ENCODE measurements at places on chromosomes 3 and 15.

GRCh38 chr3:65485826-65486469, 552.8 kb downstream of the MAGI1 start:
- no peak for DNase-seq

GRCh38 chr3:141655801-141656200, 82.3 kb upstream of the RNF7 start:
- no peak for DNase-seq

GRCh38 chr3:194928831-194929577, 243.3 kb downstream of the FAM43A start:
- DNase-seq = no peak

DNA sequence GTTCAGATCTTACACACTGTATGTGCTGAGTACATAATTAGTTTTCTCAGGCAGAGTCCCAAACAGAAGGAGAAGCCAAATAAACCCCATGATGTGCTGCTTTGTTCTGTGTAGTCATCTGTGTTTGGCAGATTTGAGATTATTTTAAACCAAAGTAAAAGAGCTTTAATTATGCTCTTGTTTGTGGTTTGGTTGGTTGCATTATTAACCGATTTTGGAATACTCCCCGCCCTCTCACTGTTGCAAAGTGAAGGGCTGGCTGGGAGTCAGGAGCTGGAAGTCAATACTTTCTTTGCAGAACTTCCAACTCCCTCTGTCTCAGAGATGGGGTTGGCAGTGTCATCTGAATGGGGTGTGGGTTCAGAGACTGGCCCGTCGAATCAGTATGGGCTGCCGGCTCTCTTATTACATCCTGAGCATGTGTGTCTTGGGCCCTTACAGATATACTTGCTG, 34.4 kb downstream of the SLCO3A1 start:
- DNase-seq = peak; percentile 55

DNA sequence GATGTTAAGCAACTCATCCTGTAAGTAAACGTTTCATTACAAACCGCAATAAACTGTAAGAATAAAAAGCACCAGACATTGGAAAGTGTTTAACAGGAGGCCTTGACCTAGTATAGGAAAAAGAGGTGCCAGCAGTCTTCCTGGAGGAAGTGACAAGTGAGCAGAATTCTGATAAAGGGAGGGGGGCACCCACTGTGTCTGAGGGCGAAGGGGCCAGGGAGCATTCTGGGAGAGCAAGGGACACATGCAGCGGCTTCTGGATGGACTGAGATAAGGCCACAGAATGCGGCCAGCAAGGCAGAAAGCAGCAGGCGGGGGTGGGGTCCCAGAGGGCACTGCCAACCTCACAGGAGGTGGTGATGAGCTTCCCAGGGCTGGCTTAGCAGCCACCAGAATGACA, 80.2 kb downstream of the MTHFS start:
- DNase-seq = no peak

DNA sequence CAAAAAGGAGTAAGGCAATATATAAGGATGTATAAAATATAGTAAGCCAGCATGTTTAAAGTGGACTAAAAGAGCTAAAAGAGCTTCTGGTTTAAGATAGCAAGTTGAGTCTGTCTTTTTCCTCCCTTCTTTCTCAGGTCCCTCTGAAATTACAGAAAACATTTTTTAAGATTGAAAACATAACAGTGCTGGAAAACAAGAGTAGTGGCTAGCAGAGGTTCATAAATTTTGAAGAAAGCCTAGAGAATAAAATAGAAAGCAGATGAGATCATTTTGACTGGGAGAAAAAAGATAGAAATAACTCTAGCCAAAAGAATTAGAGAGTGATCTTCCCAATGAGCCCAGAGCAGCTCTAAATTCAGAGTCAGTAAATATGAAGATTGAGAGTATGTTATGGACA, 41.9 kb downstream of the ATP8B4 start:
- no peak for DNase-seq

DNA sequence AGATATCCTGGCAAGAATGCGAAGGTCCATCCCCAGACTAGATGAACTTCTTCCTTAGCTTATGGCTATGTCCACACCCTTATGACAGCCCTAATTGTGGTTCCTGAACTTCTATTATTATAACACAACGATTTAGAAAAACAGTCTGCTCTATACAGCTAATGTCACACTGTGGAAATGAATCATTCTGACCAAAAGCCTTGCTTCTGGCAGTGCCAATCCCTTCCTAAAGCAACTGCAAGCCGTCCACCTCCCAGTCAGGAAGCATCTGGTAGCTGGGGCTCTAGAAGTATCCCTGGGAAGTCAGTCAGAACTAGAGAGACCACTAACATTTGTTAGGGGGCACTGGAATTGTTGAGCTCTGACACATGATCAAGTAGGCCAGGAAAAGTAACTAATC, 45.0 kb downstream of the MYO5A start:
- DNase-seq = peak; percentile 38

DNA sequence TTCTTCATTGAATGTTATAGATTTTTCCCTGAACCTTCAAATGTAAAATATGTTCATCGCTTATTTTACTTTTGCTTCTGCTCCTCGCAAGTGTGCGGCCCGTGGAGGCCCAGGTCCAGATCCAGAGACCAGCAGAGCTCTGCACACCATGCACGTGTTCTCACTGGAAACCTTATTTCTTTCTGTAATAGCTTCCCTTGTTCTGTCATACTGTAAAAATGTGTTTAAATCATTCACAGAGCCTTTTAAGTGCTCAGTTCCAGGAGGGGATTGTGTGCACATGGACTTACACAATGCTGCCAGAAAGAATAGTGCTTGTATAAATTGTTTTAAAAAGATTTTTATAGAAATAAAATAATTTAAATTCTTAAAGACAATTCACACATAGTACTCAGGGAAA, 359.3 kb downstream of the GABRG3 start:
- no peak for DNase-seq

- no peak for DNase-seq
Measured at GRCh38 chr15:68650901-68651709, 72.3 kb downstream of the CORO2B start.

DNA sequence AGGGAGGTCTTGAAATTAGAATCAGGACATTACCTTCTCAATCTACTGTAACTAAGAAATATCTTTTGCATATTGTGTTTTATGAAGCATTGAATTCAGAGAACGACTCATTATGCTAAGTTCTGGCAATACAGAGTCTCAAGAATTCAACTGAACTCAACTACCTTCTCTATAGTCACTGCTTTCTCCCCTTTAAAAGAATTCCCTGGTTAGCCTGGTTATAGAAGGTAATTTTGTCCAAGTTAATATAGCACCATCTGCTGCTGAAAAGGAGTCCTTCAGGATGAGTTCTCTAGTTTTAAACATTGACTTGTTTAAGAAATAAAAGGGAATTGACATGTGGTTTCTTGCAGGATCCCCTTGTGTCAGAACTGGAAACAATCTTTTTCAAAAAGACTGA, 60.2 kb downstream of the IL16 start:
- DNase-seq = peak; percentile 28

DNA sequence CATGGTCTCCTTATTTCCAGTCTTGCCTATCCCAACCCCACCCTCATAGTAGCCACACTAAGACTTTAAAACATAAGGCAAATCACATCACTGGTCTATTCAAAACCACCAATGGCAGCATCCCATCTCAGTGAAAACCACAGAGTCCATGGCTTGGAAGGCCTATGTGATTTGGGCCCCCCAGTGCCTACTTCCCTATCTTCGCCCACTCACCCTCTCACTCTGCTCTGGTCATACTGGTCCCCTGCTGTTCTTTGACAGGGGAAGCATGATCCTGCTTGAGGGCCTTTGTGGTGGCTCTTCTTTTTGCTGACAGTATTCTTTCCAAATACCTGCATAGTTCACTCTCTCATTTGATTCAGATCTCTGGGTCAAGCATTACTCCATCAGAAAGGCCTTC, 3.3 kb downstream of the GTF2A2 start:
- no peak for DNase-seq

- DNase-seq = no peak
Measured at GRCh38 chr3:43000387-43000786, 21.3 kb downstream of the GASK1A start.

GRCh38 chr15:74402337-74402841, 31.4 kb downstream of the SEMA7A start:
- DNase-seq = no peak

- no peak for DNase-seq
Measured at GRCh38 chr3:147415286-147415685, 6.1 kb downstream of the ZIC1 start.

- no peak for DNase-seq
Measured at GRCh38 chr3:138314751-138315150, 14.9 kb downstream of the NME9 start.

GRCh38 chr3:120875989-120876388, 32.0 kb upstream of the STXBP5L start:
- DNase-seq = no peak
